ENCODE measurements at places on chromosomes 7 and 10. TPM values are rescaled to one million over a fixed set of nuclear protein-coding genes. Genes with fewer than 3 reads are reported as not detected.

Gene HOGA1
- 2.7 TPM for polyA plus RNA-seq

Gene TWNK
- polyA plus RNA-seq: 1.9 TPM

Gene CYP2C8
- polyA plus RNA-seq: 6.0 TPM

Gene FAM241B
- 18.0 TPM for polyA plus RNA-seq

Gene BTBD16
- not detected for polyA plus RNA-seq

Gene OR2A1
- not detected for polyA plus RNA-seq

Gene HOXA3
- polyA plus RNA-seq: not detected

Gene BMPR1A
- 8.5 TPM for polyA plus RNA-seq

Gene PON3
- polyA plus RNA-seq: 0.32 TPM

Gene DNAH11
- not detected for polyA plus RNA-seq
